Mucosa of gallbladder (tissue), 1 donor: ENCODE measurements at places on chromosomes 4 and X. TPM values are rescaled to one million over a fixed set of nuclear protein-coding genes. Genes with fewer than 3 reads are reported as not detected.

The POLR2B gene
- total RNA-seq: 78.8 TPM

- no peak for DNase-seq
Observed at GRCh38 chr4:179757641-179758040, 2315.4 kb upstream of the AGA start.

DNA sequence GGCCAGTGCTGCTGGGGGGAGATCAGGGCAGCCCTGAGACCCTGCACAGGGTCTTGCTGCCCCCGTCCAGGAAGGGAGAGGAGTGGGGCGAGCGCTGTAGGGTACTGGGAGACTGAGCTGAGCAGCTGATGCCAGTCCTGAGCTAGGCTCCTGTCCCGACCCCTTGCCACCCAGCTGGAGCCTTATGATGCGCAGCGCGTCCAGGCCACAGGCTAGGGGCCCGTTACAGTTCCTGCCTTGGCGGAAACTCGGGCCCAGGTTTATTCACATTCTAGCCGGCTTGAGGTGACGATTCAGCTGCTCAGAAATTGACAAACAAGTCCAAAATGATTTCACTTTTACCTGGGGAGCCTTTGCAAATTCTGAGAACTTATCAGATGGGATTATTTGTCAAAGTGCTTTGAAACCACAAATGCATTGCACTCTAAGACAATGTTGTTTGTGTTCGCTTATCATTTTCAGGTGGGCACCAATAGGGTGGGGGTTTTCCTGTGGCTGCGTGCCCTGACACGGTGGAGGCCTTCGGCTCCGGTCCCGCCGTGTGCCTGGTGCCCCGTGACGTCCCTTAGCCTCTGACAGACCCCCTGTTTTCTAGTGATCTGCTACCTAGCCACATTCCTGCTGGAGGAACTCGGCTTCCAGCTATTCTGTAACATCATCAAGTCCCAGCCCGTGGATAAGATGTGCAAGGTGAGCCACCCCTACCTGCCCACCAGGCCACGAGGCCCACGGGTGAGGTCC lies 18.9 kb downstream of the CFAP99 start:
- DNase-seq: no peak

The CT45A1 gene
- total RNA-seq: not detected

DNA sequence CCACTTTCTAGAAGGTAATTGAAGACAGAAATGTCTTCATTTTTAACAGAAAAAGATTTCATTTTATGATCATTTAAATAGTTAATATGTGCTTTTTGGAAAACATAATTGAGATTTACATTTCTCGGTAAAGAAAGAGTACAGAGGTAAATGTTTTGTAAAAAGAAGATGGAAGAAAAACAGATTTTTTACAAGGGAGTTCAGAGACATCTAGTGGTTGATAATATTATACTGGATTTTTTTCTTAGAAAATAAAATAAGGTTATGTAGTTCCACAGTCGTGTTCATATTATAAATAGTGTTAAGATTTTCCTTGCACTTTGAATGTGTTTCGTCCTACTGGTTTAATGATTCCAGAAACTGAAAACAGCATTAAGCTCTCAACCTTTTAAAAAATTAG lies 60.6 kb downstream of the SMARCA1 start:
- no peak for DNase-seq

- DNase-seq: no peak
Observed at GRCh38 chrX:28108186-28108945, 127.1 kb upstream of the DCAF8L1 start.

The SMIM10 gene
- total RNA-seq: 4.1 TPM

DNA sequence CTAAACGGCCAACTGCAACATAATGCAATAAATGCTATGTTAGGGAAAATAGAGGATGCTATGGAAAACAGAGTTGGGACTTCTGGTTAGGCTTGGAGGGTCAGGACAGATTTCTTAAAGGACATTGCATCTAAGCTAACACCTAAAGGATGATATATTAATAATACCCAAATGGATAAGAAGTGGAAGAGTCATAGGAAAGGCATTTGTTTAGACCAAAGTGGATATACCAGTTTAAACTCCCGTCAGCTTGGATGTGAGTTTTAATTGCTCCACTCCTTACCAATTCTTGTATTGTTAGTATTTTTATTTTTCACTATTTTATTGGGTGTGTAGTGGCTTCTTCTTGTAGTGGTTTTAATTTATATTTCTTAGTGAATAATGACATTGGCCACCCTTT lies 93.9 kb downstream of the PTPN13 start:
- no peak for DNase-seq

The UBE2D3 gene
- 257 TPM for total RNA-seq

The THAP6 gene
- total RNA-seq: 15.3 TPM

- DNase-seq: no peak
Observed at GRCh38 chr4:54063229-54063628, 1.2 kb downstream of the CHIC2 start.

DNA sequence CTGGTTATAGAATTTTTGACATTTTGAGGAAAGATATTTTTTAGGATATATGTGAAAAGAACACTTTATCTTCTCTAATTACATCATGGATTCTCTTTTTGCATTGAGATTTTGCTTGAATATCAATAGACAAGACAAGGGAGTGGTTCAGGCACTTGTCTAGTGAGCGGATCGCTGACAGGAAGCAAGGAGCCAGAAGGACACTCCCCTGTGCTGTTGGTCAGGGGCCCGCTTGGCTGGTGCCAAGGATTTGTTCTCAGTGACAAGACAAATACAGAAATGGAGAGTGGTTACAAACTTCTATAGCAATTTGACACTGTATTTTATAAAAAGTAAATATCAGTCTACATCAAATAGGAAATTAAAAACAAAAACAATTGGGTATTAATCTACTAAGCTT lies 60.0 kb downstream of the SLC9B1 start:
- DNase-seq: no peak

GRCh38 chrX:42025861-42026260 lies 102.5 kb upstream of the CASK start:
- DNase-seq: no peak

DNA sequence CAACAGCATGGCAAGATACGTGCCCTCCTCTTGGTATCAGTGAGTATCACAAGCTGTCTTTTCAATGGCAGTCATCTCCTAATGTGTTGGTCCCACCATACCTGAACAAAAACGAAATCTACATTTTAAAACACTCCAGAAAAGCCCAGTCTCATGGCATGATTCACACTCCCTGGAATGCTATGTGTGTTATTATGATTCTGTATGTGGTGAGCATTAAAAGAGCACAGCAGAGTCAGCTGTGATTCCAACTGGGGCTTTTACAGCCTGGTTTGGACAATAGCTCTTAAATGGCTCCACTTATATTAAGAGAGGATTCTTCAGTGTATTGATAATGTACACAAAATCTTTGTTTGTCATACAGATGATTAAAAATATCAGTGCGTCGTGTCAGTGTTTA lies 274.1 kb upstream of the GK2 start:
- no peak for DNase-seq

GRCh38 chr4:95387719-95388118 lies 161.1 kb downstream of the UNC5C start:
- no peak for DNase-seq

GRCh38 chrX:71400710-71401109 lies 34.6 kb downstream of the TAF1 start:
- DNase-seq: no peak

The SOWAHB gene
- total RNA-seq: 11.7 TPM

DNA sequence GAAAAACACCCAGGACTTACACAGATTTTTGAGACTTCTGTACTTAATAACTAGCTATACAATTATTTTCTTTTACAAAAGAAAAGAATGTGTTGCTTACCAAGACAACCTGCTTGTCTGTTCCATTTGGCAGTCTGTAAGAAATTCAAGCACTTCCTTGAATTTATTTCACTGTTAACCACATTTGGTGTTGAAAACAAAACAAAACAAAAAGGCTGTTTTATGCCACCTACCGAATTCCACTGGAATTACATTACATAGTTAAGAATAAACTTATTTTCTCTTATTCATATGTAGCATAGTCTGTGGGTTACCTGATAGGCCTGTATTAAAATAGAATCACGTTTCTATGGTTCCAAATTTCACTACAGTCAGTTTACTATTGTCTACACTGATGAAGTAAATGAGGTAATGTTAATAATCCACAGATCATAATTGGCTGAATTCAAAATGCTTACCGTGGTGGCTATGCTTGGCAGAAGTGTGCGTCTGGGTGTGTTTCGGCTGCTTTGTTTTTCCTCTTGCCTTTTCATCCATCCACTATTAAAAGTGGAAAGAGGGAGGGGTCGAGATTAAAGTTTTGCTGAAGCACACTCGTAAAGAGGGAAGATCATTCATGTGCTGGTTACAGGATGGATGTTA lies at the start of gene TLR1:
Gene TLR1, minus strand, starts transcription at position 138 of the 642 bp plus-strand sequence. CDS start 5,960 bp downstream, outside the sequence.
- DNase-seq: no peak

DNA sequence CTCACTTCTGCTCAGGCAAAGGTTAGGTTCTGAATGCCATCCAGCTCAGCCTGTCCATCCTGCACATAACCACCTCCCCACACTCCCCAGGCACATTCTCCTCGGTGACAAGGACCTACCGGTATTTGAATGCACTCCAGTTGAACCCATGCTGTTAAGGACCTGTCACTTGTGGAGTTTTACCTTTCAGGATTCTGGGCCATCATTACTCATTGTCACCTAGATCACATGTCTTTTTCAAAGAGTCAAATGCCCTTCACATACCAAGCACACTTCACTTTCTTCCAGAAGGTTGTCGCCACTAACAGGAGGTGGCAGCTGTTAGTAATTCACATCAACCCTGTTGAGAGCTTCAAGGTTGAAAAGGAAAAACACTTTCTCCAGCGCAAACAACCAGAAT lies 218.3 kb downstream of the SOWAHB start:
- no peak for DNase-seq

The GYG2 gene
- 5.4 TPM for total RNA-seq

The MUC7 gene
- total RNA-seq: not detected

DNA sequence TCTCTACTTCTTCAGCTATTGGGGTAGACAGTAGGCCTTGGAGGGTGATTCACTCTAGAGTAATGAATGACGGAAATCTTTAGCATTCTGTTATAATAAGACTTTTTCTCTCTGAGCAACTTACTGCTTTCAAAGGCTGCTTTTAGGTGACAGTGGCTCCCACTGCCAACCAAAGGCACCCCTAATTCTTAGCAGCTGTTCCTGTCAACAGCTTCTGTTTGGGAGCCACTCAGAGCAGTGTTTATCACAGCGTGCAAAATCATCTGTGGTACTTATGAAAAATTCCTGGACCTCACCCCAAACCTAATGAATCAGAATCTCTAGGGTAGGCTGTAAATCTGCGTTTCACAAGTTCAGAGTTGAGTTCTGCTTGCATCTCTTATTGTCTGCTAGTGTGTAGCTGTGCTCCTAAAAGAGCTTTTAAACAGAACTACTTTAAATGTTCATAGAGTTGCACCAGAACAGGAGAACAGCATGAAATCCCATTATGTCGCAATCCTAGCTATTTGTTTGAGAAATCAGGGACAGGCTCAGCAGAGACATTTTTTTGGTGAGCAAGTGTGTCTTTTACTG lies 52.8 kb upstream of the POU4F2 start:
- DNase-seq: no peak

- no peak for DNase-seq
Observed at GRCh38 chr4:88413801-88414200, 35.1 kb downstream of the HERC6 start.

- DNase-seq: no peak
Observed at GRCh38 chr4:600850-601515, 24.4 kb upstream of the PDE6B start.

The AFM gene
- 0.35 TPM for total RNA-seq

GRCh38 chr4:133152330-133152821 lies 3.3 kb downstream of the PCDH10 start:
- no peak for DNase-seq

GRCh38 chr4:38904090-38904666 lies 36.6 kb downstream of the FAM114A1 start:
- peak; percentile 47 for DNase-seq

DNA sequence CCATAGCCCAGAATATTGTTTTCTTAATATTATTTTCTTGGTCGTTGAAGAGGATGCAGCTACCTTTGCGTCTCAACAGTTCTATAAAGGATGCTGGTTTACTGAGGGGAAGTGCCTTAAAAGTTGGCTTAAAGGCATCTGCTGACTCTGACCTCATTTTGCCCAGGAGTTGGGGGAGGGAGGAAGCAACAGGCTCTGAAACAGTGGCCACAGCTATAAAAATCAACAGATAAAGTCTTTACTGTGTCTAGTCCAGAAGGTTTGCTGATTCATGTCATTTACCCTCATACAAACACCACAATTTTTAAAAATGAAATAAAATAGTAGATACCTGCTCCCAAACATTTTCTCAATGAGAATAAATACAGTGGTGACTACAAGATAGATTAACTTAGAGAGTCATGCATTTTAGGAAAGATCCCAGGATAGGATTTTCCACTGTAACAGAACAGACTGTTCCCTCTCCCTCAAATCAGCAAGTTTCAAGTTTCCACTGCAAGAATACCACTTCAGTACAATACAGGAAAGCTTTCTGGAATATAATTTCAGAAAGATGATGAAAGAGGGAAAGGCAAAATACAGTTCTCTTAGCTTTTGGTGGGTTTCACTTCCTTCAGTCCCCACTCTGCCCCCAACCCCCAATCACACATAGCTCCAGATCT lies 1.9 kb downstream of the PHKA1 start:
- DNase-seq: no peak

- no peak for DNase-seq
Observed at GRCh38 chr4:157270108-157270507, 49.6 kb downstream of the GRIA2 start.

GRCh38 chr4:114839986-114840385 lies 241.4 kb downstream of the UGT8 start:
- no peak for DNase-seq

DNA sequence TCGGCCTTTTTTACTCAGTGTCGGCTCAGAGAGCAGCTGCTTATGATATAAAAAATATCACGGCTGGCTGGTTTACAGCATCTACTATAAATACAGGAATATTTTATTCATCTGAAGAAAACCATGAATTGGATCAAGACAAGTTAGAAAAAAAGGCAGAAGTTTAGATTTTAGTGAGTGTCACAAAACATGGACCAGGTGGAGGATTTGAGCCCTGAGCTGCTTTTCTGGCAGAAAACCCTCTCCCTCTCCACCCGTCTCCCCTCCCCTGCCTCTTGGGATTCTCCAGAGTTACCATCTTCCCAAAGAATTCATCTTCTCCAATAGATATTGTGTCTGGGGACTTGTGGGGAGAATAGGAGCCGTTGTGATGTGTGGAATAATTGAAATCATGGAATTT lies 142.8 kb upstream of the RAI2 start:
- DNase-seq: no peak

The BEND2 gene
- total RNA-seq: not detected

The ARX gene
- not detected for total RNA-seq

DNA sequence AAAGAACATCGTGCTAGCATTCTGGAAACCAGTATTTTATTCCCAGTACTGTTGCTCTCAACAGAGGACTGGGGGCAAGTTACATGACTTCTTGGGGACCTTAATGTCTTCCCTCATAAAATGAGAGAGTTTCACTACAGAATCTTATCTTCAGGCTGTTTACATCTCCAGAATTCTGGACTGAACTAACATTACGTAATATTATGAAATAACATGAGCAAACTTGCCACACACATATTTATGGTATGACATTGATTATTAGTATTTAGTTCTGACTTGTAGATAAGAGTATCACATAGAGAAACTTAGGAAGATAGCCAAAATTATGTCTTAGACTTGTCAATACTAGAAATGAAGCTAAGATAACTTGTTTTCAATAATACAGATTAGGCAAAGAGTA lies 68.0 kb downstream of the NFKB1 start:
- DNase-seq: no peak
